ENCODE measurements at places on chromosomes 6 and 20.

GRCh38 chr6:14638906-14639761, 521.6 kb downstream of the CD83 start:
- no peaks in the 10 kb centered on the region for H3K27me3 ChIP-seq
- DNase-seq = no peak
- no peak overlapping the region for H3K27ac ChIP-seq
- no peak overlapping the region for H3K4me3 ChIP-seq

- no peak overlapping the region for H3K4me3 ChIP-seq
- H3K4me1 ChIP-seq = peaks cover 64% of the 10 kb centered on the region
- DNase-seq = no peak
- no peaks in the 10 kb centered on the region for H3K27me3 ChIP-seq
Observed at GRCh38 chr20:51522207-51522606, 20.3 kb downstream of the NFATC2 start.

- no peak for DNase-seq
- H3K4me1 ChIP-seq = peaks cover 15% of the 10 kb centered on the region
- no peaks in the 10 kb centered on the region for H3K27me3 ChIP-seq
- H3K4me3 ChIP-seq = no peak overlapping the region
- no peaks in the 10 kb centered on the region for H3K36me3 ChIP-seq
Observed at GRCh38 chr20:62780696-62781095, 15.6 kb upstream of the MRGBP start.

GRCh38 chr6:33987531-33988021, 158.3 kb downstream of the GRM4 start:
- DNase-seq = no peak
- H3K4me3 ChIP-seq = no peak overlapping the region
- H3K4me1 ChIP-seq = no peaks in the 10 kb centered on the region
- H3K27me3 ChIP-seq = no peaks in the 10 kb centered on the region
- H3K27ac ChIP-seq = no peak overlapping the region
- no peaks in the 10 kb centered on the region for H3K36me3 ChIP-seq

DNA sequence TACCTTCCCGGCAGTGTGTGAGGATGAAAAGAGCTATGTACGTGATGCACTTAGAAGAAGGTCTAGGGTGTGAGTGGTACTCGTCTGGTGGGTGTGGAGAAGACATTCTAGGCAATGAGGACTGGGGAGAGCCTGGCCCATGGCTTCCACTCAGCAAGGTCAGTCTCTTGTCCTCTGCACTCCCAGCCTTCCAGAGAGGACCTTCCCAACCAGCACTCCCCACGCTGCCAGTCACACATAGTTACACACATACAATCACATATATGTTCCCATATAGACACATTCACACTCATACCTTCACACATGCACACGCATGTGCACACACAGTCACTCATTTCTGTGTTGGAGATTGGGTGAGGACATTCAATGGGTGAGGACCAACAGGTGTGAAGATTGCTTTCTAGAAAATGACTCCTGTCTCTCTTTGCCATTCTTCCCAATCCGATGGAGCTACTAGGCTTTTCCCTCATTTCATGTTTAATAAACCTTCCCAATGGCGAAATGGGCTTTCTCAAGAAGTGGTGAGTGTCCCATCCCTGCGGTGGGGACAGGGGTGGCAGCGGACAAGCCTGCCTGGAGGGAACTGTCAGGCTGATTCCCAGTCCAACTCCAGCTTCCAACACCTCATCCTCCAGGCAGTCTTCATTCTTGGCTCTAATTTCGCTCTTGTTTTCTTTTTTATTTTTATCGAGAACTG, 30.4 kb downstream of the SRSF3 start:
- no peaks in the 10 kb centered on the region for H3K27me3 ChIP-seq
- H3K36me3 ChIP-seq = no peaks in the 10 kb centered on the region
- DNase-seq = no peak
- no peak overlapping the region for H3K4me3 ChIP-seq
- H3K4me1 ChIP-seq = peaks cover 13% of the 10 kb centered on the region

GRCh38 chr6:82704045-82704444, 340.4 kb downstream of the TPBG start:
- H3K27me3 ChIP-seq = no peaks in the 10 kb centered on the region
- no peak overlapping the region for H3K4me3 ChIP-seq
- H3K4me1 ChIP-seq = no peaks in the 10 kb centered on the region
- DNase-seq = no peak
- no peaks in the 10 kb centered on the region for H3K36me3 ChIP-seq

GRCh38 chr6:30075790-30076732, 492 bp upstream of the RNF39 start:
- peak overlapping the region; percentile 42 for H3K4me3 ChIP-seq
- peak; percentile 40 for DNase-seq
- peaks cover 26% of the 10 kb centered on the region for H3K4me1 ChIP-seq
- peaks cover 2% of the 10 kb centered on the region for H3K36me3 ChIP-seq
- no peak overlapping the region for H3K27ac ChIP-seq
- peaks cover 55% of the 10 kb centered on the region for H3K27me3 ChIP-seq

GRCh38 chr6:17630511-17631073, 30.5 kb downstream of the FAM8A1 start:
- DNase-seq = no peak
- no peaks in the 10 kb centered on the region for H3K27me3 ChIP-seq
- H3K4me3 ChIP-seq = no peak overlapping the region
- H3K27ac ChIP-seq = peak overlapping the region; percentile 22
- peaks cover 47% of the 10 kb centered on the region for H3K4me1 ChIP-seq

- DNase-seq = no peak
- H3K4me1 ChIP-seq = no peaks in the 10 kb centered on the region
- peaks cover 2% of the 10 kb centered on the region for H3K27me3 ChIP-seq
Observed at GRCh38 chr6:168242940-168243225, 76.7 kb downstream of the DACT2 start.

DNA sequence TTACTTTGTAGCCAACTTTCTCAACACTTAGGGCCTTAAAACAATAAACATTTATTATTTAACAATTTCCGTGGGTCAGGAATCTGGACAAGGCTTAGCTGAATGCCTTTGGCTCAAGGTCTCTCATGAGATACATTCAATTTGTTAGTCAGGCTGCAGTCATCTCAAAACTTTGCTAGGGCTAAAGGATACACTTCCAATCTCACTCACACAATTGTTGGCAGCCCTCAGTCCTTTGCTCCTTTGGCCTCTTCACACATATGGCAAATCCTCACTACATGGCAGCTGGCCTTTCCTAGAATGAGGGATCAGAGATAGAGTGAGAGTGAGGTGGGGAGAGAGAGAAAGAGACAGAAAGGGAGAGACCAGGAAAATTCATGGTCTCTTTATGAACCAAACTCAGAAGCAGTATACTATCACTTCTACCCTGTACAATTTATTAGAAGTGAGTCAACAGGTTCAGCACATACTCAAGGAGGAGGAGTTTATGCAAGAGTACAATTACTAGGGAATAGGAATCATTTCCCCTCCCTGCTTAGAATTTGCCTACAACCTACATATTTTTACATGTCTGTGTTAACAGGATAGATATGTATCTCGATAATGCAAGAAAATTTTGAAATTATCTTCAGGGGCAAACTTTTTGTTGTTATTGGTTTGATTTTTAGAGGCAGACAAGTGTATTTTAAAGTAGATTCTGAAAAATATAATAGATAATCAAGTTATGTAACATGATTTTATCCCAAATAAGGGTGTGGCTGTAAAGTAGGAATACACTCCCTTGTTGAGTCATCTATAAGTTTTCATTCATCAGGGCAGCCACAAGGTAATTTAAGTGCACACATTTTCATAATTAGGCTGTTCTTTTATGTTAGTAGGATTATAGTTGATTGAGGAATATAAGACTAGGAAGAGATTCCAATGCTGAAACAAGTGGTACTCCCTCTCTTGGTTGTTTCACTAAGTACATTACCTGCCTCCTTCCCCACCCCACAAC, 85.9 kb upstream of the HMGCLL1 start:
- DNase-seq = no peak
- no peaks in the 10 kb centered on the region for H3K36me3 ChIP-seq
- no peaks in the 10 kb centered on the region for H3K4me1 ChIP-seq
- no peak overlapping the region for H3K4me3 ChIP-seq

GRCh38 chr6:132270726-132271402, 130.4 kb downstream of the MOXD1 start:
- no peak overlapping the region for H3K27ac ChIP-seq
- H3K27me3 ChIP-seq = peaks cover 8% of the 10 kb centered on the region
- no peaks in the 10 kb centered on the region for H3K4me1 ChIP-seq
- no peak for DNase-seq
- no peak overlapping the region for H3K4me3 ChIP-seq
- no peaks in the 10 kb centered on the region for H3K36me3 ChIP-seq

GRCh38 chr20:47041396-47041899, 146.8 kb downstream of the EYA2 start:
- no peak for DNase-seq
- no peak overlapping the region for H3K4me3 ChIP-seq
- H3K4me1 ChIP-seq = no peaks in the 10 kb centered on the region
- H3K27me3 ChIP-seq = peaks cover 8% of the 10 kb centered on the region
- no peak overlapping the region for H3K27ac ChIP-seq

DNA sequence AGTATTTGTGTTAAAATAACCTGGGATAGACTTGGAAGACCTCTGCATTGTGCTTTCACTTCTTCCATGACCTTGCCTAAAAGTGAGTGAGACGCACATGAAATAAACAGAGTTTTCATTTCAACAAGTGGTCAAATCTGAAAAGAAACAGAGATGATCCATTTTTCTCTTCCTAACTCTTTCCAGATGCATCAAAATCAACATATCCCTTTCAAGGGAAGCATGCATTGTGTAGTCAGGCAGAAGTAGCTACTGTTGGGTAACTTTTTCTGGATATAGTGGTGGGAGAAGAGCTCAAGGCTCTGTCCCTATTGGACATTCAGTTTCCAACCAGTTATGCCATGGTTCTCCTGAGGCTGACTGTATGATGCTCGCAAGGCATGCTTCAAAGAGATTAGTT, 233.0 kb upstream of the JAG1 start:
- no peaks in the 10 kb centered on the region for H3K4me1 ChIP-seq
- no peaks in the 10 kb centered on the region for H3K36me3 ChIP-seq
- peaks cover 2% of the 10 kb centered on the region for H3K27me3 ChIP-seq

- H3K27ac ChIP-seq = no peak overlapping the region
- no peaks in the 10 kb centered on the region for H3K4me1 ChIP-seq
- H3K36me3 ChIP-seq = no peaks in the 10 kb centered on the region
- H3K4me3 ChIP-seq = no peak overlapping the region
Observed at GRCh38 chr6:121485359-121485811, 49.9 kb downstream of the GJA1 start.

- H3K27me3 ChIP-seq = no peaks in the 10 kb centered on the region
- H3K4me3 ChIP-seq = peak overlapping the region; percentile 93
- peak overlapping the region; percentile 98 for H3K27ac ChIP-seq
- DNase-seq = no peak
- H3K36me3 ChIP-seq = peaks cover 44% of the 10 kb centered on the region
Observed at GRCh38 chr6:149320796-149321195, 3.3 kb downstream of the TAB2 start.

- H3K27me3 ChIP-seq = peaks cover 20% of the 10 kb centered on the region
- no peak overlapping the region for H3K27ac ChIP-seq
- no peak for DNase-seq
- no peak overlapping the region for H3K4me3 ChIP-seq
Observed at GRCh38 chr6:99745651-99746050, 139.0 kb downstream of the PRDM13 start.

Measured in activated CD8-positive, alpha-beta T cell treated with anti-CD3 and anti-CD28 coated beads for 36 hours (primary cell).